ENCODE measurements at places on chromosomes 3 and 15. TPM values are rescaled to one million over a fixed set of nuclear protein-coding genes. Genes with fewer than 3 reads are reported as not detected.

PIGZ gene
- 1.5 TPM for polyA plus RNA-seq

DNA sequence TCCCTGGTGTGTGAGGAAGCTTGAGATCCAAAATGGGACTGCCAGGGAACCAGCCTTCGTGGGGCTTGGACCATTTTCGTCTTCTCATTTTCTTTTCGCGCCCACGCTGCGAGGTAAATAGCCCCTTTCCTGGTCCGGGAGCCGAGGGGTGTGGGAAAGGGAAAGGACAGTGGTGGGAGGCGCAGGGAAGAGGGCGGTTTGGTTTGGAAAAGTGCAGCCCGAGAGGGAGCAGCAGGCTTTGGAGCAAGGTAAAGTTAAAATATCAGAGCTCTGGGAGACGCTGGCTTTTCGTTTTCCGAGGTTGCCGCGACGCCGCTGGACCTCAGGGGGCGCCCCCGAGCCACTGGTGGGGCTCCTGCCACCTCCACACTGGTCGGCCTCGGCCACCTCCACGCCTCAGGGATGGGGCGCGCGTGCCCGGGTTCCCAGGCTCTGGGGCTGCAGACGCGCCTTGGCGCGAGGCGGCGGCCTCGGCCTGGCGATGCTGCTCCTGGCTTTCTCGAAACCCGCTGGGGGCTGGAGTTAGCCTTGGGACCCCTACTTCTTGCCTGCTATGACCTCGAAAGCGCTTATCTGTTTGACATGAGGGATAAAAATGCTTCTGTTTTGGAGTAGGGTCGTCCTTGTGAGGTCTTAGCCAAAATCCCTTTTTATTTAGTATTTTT, 3.2 kb downstream of the PTPRG start:
- peak overlapping the region; percentile 89 for H3K4me3 ChIP-seq
- peak overlapping the region; percentile 71 for H3K27ac ChIP-seq
- peak; percentile 63 for DNase-seq

GRCh38 chr3:174548841-174549623, 310.1 kb upstream of the NAALADL2 start:
- H3K4me1 ChIP-seq, result no peaks in the 10 kb centered on the region
- no peaks in the 10 kb centered on the region for H3K36me3 ChIP-seq
- no peak overlapping the region for H3K27ac ChIP-seq
- no peak overlapping the region for H3K4me3 ChIP-seq

DNA sequence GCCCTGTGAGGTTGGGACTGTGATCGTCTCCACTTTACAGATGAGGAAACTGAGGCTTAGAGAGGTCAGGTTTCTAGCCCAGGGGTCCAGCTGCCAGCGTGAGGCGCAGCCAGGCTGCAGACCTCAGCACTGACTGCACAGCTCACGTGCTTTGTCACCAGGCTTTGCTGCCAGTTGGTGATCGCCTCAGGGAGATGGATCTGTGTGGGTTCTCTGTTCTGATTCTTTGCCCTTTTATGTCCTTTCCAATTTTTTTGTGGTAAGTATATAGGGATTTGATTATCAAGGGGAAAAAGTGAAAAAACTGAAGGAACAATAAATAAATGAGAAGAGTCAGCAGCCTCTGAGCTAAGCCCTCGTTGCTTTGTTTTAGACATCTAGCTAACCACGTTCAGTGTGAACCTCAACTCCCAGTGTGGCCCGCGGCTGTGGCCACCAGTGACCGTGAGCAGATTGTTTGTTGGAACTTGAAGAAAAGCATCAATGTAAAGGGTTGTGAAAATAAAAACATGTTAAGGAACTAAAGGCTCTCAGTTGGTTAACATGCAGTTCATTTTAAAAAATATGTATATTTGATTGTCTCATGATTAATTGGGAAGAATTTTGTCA, 117.6 kb downstream of the PDE8A start:
- H3K27ac ChIP-seq, result no peak overlapping the region
- no peaks in the 10 kb centered on the region for H3K27me3 ChIP-seq
- no peak for DNase-seq

GRCh38 chr3:74535281-74535680, 79.2 kb downstream of the CNTN3 start:
- no peak overlapping the region for H3K4me3 ChIP-seq
- H3K27ac ChIP-seq, result no peak overlapping the region
- no peak for DNase-seq
- H3K4me1 ChIP-seq, result peaks cover 4% of the 10 kb centered on the region
- no peaks in the 10 kb centered on the region for H3K27me3 ChIP-seq
- H3K36me3 ChIP-seq, result no peaks in the 10 kb centered on the region

DNA sequence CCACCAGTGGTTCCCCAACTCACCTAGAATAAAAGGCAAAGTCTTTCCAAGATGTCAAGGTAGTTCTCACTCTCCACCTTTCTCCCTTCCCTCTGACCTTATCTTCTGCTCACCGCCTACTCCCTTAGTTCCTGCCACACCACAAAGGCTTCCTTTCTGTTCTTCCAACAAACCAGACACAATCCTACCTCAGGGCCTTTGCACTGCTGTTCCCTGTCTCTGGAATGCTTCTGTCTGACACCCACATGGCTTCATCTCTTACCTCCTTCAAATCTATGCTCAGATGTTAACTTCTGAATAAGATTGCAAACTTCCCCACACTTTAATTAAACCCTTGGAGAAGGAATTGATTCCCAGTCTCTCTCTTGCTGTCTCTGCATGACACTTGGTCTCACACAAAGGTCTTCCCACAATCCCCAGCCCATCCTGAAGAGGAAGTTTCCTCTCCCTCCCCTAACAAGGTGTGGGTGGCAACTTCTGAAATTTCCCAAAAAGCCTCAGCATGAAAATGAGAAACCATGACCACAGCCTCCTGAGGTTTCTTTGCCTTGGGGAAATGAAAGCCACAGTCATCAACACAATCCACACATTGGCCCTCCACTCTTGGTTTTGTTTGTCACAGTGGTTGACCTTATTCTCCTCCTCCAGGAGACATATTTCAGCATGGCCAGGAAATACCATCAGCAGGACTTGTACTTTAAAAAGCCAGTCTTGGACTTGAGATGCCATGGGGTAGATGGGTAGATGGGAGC, 3.0 kb upstream of the RYK start:
- peaks cover 2% of the 10 kb centered on the region for H3K4me1 ChIP-seq
- peak; percentile 19 for DNase-seq
- H3K27me3 ChIP-seq, result no peaks in the 10 kb centered on the region
- H3K4me3 ChIP-seq, result no peak overlapping the region
- H3K36me3 ChIP-seq, result no peaks in the 10 kb centered on the region

DNA sequence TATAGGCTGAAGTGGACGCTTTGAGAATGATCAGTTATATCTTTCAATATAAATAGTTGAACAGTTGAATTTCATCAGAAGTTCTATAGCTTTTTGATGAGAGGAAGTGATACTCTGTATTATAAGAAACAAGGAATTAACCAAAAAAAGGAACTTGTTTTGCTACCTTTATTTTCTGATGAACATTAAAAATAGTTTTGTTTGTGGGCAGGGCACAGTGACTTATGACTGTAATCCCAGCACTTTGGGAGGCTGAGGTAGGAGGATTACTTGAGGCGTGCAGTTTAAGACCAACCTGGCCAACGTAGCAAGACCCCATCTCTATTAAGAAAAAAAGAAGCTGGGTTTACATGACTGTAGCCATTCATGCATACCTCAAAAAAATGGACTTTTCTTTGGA, 16.7 kb downstream of the BLOC1S6 start:
- H3K27ac ChIP-seq, result no peak overlapping the region
- DNase-seq, result no peak
- H3K4me1 ChIP-seq, result no peaks in the 10 kb centered on the region
- no peaks in the 10 kb centered on the region for H3K27me3 ChIP-seq

DNA sequence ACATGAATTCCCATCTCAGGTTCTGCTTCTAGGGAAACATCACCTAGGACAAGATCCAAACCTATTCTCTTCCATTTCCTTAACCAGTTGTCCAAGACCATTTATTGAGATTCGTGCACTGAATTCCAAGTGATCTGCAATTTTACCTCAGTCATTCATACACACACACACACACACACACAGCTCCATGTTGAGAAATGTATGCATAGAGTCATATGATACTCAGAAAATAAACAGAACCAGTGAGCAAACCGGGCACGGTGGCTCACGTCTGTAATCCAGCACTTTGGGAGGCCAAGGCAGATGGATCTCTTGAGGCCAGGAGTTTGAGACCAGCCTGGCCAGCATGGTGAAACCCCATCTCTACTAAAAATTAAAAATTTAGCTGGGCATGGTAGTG, 6.1 kb upstream of the KPNA1 start:
- DNase-seq, result no peak
- no peaks in the 10 kb centered on the region for H3K4me1 ChIP-seq

- no peak overlapping the region for H3K27ac ChIP-seq
- no peaks in the 10 kb centered on the region for H3K36me3 ChIP-seq
- no peak overlapping the region for H3K4me3 ChIP-seq
- no peaks in the 10 kb centered on the region for H3K4me1 ChIP-seq
- H3K27me3 ChIP-seq, result no peaks in the 10 kb centered on the region
These were observed 83.4 kb upstream of the FAM3D start for GRCh38 chr3:58749948-58750347.

DNA sequence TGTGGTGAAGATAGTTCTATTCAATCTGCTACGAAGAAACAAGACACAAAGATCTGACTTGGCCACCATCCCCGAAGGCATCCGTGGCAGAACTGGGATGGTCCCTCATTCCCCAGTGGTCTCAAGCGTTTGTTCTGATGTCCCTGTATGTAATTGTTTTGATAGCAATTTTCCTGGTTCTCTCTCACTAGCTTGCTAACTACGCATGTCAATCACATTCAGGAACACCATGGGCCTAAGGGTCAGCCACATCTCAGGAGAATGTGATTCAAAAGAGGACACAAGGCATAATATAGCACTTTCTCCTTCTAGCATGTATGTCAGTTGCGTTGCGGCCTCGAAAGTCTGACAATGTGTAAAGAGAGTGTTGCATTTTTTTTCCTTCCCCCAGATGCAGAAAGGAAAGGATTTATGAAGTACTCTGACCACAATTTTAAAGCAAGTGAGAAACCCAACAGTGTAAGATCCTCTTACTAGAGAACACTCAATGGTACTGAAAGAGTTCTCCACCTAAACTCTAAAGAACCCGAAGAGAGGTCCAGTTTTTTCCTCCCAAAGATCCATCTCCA, 32.0 kb upstream of the TCF12 start:
- H3K36me3 ChIP-seq, result no peaks in the 10 kb centered on the region
- no peak for DNase-seq
- peak overlapping the region; percentile 56 for H3K4me3 ChIP-seq
- peaks cover 9% of the 10 kb centered on the region for H3K4me1 ChIP-seq

DNA sequence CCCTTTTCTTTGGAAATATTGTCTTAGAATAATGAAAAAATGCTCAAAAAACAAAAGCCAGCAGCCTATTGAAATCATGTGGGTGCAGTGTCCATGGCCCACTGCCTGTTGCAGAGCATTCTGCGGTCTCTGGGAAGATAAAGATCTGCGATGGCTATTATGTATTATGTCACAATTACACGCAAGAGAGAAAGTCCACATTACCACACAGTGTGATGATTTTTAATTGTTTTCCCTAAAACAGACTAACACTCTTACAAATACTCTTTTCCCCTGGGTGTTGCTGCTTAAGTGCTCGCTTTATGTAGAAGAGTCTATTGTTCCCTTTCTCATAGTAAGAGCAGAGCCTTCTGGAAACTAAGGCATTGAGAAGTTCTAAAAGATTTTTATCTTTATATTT, 32.2 kb downstream of the SSR3 start:
- H3K4me1 ChIP-seq, result no peaks in the 10 kb centered on the region
- H3K27ac ChIP-seq, result no peak overlapping the region
- H3K4me3 ChIP-seq, result no peak overlapping the region
- H3K36me3 ChIP-seq, result no peaks in the 10 kb centered on the region
- H3K27me3 ChIP-seq, result no peaks in the 10 kb centered on the region

- DNase-seq, result no peak
- H3K4me1 ChIP-seq, result no peaks in the 10 kb centered on the region
- H3K4me3 ChIP-seq, result no peak overlapping the region
- no peaks in the 10 kb centered on the region for H3K36me3 ChIP-seq
- no peak overlapping the region for H3K27ac ChIP-seq
These were observed 79.3 kb downstream of the RPL22L1 start for GRCh38 chr3:170790647-170791046.

- no peak overlapping the region for H3K4me3 ChIP-seq
- peak; percentile 96 for DNase-seq
- peak overlapping the region; percentile 56 for H3K27ac ChIP-seq
These were observed 33.5 kb upstream of the PDE8A start for GRCh38 chr15:84947947-84948830.

DNA sequence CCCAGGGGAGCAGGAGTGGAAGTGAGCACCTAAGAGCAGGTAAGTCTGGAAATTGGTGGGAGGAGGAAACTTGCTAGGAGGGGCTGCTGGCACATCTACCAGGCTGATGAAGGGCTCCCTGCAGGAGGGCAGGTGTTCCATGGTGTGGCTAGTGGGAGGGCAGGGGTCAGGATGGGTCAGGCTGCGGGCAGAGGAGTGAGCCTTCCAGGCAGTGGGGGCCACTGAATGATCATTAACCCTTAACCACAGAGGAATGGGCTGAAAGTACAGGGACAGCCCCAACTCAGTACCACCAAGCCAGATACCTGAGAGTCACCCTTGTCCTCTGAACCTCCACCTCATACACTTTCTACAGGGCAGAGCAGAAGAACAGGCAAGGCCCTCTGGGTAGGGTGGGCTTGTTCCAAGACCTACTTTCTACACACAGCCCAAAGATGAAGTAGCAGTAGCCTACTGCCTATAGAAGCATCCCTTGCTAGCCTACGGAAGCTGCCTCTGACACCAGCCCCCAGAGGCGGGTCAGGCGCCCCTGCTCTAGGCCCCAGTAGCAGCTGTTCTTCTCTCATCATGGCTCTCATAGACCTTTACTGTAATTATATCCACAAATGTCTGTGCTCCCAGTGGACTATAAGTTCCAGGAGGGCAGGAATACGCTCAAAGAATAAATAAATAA, 4.6 kb downstream of the RAB6B start:
- DNase-seq, result no peak
- no peak overlapping the region for H3K27ac ChIP-seq
- no peaks in the 10 kb centered on the region for H3K4me1 ChIP-seq

DNA sequence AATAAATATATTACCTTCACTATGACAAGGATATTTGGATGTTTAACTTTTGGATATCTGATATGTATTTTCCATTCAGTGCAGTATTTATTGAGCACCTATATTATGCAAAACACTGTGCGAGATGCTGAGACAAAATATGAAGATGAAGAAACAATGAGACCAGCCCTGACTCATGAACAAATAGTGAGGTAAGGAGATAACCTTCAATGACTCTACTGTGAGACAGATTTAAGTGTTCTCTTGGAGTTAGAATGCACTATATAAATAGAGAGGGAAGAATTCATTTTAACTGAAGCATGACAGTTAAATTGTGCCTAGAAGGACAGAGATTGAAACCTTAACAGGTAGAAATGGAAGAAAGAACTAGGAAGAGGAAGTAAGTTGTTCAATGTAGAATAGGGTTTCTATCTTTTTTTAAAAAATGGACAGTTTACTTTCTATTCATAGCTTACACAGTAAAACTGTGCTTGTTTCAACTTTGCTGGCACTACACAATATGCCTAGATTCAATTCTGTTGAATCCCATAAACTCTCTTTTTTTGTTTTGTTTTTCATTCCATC, 124.2 kb downstream of the ZBTB20 start:
- H3K4me1 ChIP-seq, result no peaks in the 10 kb centered on the region
- H3K4me3 ChIP-seq, result no peak overlapping the region
- H3K27me3 ChIP-seq, result no peaks in the 10 kb centered on the region
- no peaks in the 10 kb centered on the region for H3K36me3 ChIP-seq
- no peak overlapping the region for H3K27ac ChIP-seq

Data from fibroblast of lung (primary cell).